ENCODE measurements at places on chromosomes 1 and 21.
A peak's percentile ranks its signal among the peaks of the same experiment; 100 is the strongest.

- DNase-seq: no peak
These were observed 1.1 kb downstream of the S100A11 start for GRCh38 chr1:152035539-152036266.

GRCh38 chr1:30323841-30324240 is 399.5 kb downstream of the MATN1 start:
- DNase-seq: no peak

DNA sequence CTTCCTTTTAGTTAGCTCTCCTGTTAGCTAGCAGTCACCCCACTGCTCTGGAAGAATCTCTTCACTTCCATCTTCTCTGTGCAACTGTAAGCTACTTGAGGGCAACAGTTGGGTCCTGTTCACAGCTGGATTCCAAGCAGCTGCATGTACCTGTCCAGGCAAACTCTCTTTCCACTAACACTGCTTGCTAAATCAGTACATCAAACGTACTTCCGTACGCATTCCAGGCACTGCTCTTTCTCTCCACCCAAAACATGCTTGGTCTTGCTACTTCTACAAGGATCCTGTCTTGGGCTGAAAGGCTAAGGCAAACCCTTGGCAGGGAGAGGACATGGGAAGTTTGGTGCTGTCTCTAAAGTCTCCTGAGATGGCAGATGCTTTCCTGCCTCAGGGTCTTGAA is 139.2 kb upstream of the CACNA1E start:
- no peak for DNase-seq

DNA sequence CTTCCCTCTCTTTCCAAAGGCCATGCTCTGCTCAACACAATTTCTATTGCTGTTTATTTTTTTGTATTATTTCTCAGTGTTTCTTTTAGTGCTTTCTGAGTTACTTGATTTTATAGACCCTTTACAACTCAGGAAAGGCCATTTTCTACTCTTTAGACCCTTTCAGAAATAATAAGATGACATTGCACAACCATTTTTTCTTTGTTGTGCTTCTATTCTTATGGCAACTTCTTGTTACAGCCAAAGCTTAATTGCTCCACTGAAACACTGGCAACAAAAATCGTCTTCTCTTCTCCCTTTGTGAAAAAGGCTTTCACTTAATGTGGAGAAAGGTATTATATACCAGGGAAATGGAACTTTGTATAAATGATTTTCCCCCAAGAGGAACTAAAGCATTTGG is 39.0 kb upstream of the SAMSN1 start:
- no peak for DNase-seq

- DNase-seq: no peak
These were observed 51.1 kb downstream of the ATP2B4 start for GRCh38 chr1:203677771-203678170.

DNA sequence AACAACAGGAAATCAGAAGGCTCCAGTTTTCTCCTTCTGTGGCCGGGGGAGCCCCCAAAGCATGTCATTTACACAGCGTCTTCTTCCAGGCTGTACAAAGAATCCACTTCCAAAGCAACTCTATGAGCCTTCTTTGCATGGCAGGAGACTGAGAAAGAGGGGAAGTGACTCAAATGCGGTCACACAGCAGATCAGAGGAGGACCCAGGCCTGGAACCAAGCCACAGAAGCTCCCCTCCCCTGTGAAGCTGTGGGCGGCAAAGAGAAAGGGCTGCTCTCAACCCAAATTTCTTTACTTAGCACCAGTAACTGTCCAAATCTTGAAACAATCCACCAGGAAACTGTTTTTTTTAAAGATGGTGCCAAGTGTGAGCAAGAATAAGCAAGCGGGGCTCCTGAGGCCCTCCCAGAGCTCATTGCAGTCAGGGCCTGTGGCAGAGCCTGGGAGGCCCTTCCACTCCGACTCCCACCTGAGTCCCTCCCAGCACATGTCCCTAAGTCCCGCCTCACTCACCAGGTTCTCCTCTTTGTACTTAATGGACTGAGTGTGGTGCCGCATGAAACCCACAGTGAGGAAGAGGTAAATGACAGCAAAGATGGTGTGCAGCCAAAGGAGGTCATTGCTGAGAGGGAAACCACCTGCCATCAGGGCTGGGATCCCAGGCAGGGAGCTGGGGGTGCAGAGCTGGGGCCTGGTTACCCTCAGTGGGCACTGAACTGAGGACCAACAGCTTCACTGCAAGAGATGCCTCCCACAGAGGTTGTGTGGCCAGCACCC is 15.9 kb downstream of the TMEM63A start:
- DNase-seq: no peak

GRCh38 chr1:227388214-227389168 is 70.2 kb upstream of the CDC42BPA start:
- DNase-seq: no peak

DNA sequence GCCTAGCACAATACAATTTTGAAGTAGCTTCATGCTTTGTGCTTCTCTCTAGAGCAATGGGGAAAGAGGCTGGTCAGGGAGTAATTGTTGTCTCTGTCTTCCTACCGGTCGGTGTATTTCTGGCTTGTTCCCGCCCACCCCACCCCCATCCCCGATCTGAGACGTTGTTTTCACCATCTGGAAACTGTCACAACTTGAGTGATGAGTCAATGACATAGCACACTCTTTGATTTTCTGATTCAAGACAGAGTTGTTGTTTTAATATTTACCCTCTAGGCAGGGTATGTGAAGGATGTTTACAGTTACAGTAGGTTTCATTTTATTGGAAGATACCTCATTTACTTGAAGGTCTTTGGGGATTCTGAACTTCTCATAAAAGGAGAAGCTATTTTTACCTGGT is 7.0 kb downstream of the IL12RB2 start:
- DNase-seq: no peak

DNA sequence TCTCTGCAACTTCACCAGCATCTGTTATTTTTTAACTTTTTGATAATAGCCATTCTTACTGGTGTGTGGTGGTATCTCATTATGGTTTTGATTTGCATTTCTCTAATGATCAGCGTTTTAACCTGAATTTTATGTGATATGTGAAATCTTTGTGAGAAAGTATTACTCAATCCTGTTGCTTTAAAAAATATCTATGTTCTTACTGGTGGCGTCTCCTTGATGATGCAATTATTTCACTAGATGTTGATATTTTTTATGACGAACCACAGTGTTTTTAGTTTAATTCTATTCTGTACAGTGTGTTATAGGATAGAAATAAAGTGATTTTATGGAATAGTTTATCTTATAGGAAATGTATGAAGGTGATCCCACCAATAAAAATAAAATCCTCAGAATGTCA is 54.7 kb upstream of the GPR88 start:
- no peak for DNase-seq

- DNase-seq: no peak
These were observed 37.6 kb downstream of the CRYAA start for GRCh38 chr21:43206231-43207042.

GRCh38 chr1:99754697-99755096 is 11.7 kb downstream of the FRRS1 start:
- DNase-seq: no peak

DNA sequence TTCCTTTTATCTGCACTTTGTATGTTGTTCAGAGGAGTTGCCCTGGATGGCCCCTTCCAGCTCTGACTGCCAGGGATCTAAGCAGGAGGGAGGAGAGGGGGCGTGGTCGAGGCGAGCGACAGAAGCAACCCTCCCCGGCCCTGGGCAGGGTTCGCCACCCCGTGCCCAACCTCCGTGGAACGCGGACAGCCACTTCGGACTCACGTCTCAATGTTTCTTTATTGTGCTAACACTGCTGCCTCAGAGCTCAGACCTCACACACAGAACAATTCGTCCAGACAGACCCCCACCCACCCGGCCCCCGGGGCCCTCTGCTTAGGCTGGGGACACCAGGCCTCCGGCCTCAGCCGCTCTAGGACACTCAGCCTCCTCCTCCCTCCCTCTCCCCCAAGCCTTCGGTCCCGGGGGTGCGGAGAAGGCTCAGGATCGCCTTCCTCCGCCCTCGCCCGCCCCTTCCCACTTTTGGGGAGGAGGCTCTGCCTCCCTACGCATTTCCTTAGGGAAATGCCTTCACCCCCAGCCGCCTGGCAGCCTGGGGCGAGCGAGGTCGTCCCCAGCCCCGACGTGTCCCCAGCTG is 8.3 kb downstream of the VSIG8 start:
- peak; percentile 64 for DNase-seq

- no peak for DNase-seq
These were observed 253.1 kb upstream of the DUSP10 start for GRCh38 chr1:221994939-221995338.

DNA sequence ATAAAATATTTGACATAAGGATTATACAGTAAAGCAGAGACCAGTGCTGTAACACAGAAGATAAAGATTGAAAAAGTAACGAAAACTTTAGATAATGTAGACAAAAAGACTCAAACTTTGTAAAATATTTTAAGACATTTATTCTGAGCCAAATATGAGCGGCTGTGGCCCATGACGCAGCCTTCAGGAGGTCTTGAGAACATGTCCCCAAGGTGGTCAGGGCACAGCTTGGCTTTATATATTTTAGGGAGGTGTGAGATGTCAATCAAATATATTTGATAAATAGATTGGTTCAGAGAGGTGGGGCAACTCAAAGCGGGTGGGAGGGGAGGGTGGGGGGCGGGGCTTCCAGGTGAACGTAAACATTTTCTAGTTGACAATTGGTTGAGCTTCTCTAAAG is 81.2 kb downstream of the WDR4 start:
- no peak for DNase-seq

- DNase-seq: no peak
These were observed 12.2 kb downstream of the NTNG1 start for GRCh38 chr1:107153014-107153413.

DNA sequence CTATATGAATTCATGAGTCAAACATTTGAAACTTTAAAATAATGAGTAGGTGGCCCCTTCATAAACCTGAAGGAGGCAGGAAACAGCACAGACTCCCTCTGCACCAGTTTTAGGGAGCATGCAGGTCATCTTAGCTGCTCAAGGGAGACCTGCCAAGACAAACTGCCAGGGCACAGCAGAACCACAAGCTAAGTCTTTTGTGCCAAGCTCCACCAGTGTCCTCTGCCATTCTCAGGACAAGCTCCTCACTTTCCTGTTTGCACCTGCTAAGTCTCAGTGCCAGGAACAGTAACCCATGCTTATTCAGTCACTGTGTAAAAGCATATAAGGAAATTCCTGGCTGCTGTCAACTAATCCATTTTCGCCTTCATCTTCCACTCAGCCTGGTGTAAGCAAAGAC is 368.9 kb downstream of the SEC16B start:
- no peak for DNase-seq

GRCh38 chr1:167199656-167200055 is 21.0 kb upstream of the POU2F1 start:
- DNase-seq: no peak

- DNase-seq: no peak
These were observed at the start of gene CD34 for GRCh38 chr1:207910591-207911354. TSS of gene CD34 (minus strand) at chr1:207911125. CDS start at chr1:207911080, 45 bp downstream.
